ENCODE measurements at places on chromosomes 2 and 18.
A peak's percentile ranks its signal among the peaks of the same experiment; 100 is the strongest.

GRCh38 chr2:99818842-99819241 is 323.5 kb downstream of the AFF3 start:
- DNase-seq: peak; percentile 74

GRCh38 chr2:60095202-60095815 is 458.1 kb downstream of the BCL11A start:
- no peak for DNase-seq

DNA sequence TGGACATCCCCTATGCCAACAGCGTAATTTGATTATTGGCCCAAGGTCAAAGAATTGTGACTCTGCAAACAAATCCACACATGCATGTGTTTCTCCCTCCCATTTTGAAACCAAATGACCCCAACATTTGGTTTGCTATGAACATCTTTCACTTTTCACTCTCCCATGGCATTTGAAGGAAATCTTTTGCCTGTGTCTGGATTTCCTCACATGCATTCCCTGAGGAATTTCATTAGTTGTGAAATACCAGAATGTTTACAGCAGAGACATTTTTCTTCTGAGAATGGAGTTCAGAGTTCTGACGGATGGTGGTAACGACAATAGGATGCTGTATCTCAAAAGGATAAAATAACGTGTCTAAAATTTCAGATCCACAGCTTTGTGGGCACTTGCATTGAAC is 60.3 kb upstream of the LMAN1 start:
- DNase-seq: peak; percentile 53

DNA sequence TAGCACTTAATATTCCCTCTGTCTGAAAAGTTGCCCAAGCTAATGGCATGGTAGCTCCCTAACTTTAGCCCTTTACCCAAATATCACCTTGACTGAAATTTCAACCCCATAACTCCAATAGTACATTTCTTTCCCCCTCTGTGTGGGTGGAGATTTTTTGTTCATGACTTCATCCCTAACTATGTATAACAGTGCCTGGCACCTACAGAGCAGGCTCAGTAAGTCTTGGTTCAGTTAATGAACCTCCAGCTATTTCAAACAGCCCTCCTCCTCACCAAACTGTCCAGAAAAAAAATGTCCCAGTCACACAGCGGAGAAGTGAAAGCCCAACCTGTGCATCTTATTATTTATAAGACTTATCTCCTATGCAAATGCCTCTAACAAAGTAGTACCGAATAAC is 18.6 kb downstream of the BUB1 start:
- DNase-seq: peak; percentile 68

- no peak for DNase-seq
Measured at GRCh38 chr2:40455661-40456060, 3.8 kb upstream of the SLC8A1 start.

GRCh38 chr2:135694711-135695110 is 46.9 kb upstream of the UBXN4 start:
- peak; percentile 52 for DNase-seq

DNA sequence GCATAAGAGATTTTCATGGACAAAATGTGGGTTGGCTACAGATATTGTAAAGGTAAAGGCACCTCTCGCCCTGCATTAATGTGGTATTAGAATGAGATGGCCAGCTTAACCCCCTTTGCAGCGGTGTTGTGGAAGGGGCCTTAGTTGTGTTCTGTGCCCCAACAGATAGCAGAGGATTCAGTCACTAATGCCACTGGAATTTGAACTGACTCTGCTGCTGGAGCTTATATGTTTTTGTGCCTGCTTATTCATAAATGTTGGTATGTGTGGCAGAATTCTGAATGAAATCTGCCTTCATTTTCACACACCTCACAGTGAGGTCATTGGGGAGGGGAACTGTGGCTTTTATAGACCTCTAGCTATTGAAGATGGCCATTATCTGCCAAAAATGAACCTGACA is 90.7 kb upstream of the ITGA6 start:
- DNase-seq: no peak

DNA sequence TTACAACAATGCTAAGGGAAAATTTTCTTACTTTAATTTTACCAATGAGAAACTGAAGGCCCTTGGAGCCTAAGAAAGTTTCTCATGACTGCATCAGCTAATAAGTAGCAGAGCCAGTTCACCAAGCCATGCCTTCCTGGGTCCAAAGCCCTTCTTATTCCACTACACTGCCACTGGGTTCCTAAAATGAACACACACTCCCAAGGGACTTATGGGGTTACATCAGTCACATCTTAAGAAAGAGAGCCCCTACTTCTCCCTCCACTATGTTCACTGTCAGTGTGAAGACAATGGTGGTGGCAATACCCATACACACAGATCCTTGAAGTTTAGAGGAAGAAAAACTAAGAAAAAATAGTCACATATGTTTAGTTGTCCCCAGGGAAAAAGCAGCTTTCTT is 20.6 kb downstream of the MBD2 start:
- no peak for DNase-seq

- no peak for DNase-seq
Measured at GRCh38 chr2:70118798-70119454, 31.6 kb downstream of the PCBP1 start.

- DNase-seq: no peak
Measured at GRCh38 chr2:58585233-58585632, 344.1 kb upstream of the FANCL start.

GRCh38 chr2:120461092-120461491 is 115.2 kb downstream of the INHBB start:
- DNase-seq: no peak

DNA sequence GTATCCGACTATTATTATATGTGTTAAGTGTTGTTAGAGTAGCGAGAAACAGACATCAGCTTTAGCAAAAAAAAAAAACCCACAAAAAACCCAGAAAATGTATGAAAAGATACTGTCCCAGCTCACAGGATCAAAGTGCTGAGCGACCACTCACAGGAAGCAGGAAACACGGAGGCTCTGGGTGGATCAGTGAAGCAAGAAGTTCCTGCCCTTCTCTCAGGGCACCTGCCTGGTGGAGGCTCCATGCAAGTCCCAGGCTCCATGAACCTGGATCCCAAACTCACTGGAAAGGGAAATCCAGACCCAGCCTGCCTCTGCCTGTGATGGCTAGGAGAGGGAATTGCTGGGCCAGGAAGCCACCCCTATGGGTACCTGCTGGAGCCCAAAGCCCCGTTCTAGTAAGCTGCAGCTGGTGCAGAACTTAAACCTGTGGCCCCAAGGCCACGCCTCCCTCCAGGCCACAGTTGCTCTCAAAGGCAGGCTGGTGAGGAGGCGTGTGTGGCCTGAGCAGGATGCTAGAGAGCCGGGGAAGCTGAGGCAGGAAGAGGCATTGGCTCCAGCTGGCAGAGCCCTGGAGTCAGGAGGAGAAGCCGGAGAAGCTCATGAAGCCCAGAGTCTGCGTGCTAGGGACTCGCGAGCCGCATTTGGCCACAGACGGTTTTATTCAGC is 63.5 kb upstream of the TAF1B start:
- no peak for DNase-seq

DNA sequence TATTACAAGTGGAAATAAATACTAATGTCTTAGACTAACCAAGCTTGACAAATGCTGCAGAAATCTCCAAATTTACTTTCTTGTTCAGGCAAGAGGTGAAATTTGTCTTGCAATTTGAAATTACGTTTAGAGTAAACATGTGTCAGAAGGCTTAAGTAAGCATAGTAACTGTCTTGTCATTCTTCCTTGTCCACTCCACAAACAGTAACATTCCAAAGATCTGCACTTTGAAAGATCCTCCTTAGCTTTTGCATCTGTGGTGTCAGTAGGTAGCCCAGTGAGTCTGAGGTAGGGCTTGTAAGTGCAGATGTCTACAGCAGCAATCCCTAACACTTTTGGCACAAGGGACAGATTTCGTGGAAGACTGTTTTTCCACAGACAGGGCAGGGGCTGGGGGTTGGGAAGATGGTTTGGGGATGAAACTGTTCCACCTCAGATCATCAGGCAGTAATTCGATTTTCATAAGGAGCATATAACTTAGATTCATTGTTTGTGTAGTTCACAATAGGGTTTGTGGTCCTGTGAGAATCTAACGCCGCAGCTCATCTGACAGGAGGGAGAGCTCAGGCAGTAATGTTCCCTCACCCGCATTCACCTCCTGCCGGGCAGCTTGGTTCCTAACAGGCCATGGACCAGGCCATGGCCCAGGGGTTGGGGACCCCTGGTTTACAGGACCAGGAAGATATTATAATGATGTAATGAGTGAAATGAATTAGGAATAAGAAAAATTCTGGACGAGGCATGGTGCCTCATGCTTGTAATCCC is 18.6 kb downstream of the RASGRP3 start:
- no peak for DNase-seq

- DNase-seq: no peak
Measured at GRCh38 chr2:40592218-40592617, 140.3 kb upstream of the SLC8A1 start.

DNA sequence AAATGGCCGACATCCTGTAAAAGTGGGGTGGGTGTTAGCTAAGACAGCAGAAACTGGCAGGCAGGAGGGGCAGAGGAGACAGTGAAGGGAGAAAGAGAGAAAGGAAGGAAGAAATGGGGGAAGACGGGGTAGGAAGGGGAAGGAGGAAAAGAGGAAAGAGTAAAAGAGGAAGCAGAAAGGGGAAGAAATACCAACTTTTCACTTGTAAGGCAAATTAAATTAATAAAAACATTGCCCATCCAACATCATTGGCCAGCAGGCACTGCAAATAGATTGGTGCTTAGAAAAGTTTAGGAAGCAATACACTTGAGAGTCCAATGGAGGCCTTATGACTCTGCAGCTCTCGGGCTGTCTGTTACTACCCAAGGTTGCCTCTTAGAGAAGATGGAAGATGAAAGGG is 116.7 kb downstream of the TNS1 start:
- no peak for DNase-seq

- peak; percentile 64 for DNase-seq
Measured at GRCh38 chr2:213089438-213089837, 62.0 kb downstream of the IKZF2 start.

- DNase-seq: peak; percentile 85
Measured at GRCh38 chr2:2057125-2057721, 273.9 kb downstream of the MYT1L start.

GRCh38 chr2:62473246-62473827 is 32.7 kb downstream of the TMEM17 start:
- no peak for DNase-seq

DNA sequence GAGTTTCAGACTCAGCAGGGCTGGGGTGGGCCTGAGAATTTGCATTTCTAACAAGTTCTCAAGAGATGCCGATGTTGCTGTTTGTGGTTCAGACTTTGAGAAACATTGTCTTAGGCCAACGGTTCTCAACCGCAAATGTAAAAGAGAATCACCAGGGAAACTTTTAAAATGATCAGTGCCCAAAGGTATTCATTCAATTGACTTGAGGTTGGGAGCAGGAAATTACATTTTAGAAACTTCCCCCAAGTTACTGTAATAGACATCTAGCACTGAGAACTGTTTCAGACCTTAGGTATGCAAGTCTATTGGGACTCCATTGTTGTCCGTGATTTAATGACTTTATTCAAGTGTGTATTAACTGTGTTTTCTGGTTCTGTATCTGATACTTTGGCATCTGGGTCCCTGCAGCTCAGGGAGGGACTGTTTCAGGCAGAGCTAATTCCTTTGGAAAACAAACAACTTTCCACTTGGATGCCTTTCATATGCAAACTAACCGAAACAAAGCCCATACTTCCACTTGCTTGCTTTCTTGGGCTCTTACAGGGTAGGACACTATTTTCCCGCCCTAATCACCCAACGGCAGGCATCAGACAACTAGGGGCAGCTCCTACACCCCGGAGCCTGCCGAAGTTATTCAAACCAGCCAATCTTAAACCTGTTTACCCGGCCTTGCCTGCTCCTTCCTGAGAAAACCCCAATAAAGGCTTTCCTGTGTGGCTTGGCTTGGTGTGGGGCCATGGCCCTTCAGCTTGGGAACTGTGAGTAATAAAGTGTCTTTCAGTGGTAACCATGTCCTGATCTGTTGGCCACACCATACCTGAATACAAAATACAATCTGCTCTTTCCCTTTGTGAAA is 97.6 kb downstream of the POLE4 start:
- peak; percentile 7 for DNase-seq

Measured in choroid plexus epithelial cell (primary cell).